GM12892 (cell line): ENCODE measurements at places on chromosomes 1 and 21.

GRCh38 chr1:232835166-232835565 lies 29.9 kb downstream of the MAP10 start:
- no peak for DNase-seq

DNA sequence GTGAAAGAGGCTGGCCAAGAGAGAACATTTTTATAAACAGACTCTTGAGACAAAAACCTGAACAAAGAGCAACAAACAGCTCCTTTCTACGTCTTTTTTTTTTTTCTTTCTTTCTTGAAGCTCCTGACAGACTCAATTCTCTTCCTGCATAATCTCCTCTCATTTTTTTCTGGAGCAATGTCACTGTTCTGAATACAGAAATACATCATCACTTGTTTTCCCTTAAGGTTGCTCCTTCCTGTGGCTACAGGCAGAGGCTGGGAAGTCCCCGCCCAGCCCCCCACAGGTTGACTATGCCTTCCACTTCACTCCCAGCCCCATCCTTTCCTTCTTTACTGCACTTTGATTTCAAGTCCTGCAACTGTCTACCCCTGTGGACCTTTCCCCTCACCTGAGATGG lies 46.1 kb downstream of the TNR start:
- DNase-seq = no peak

- DNase-seq = no peak
Observed at GRCh38 chr1:110475362-110476027, 24.5 kb downstream of the PROK1 start.

- no peak for DNase-seq
Observed at GRCh38 chr1:202998836-202999750, 8.1 kb upstream of the TMEM183A start.

DNA sequence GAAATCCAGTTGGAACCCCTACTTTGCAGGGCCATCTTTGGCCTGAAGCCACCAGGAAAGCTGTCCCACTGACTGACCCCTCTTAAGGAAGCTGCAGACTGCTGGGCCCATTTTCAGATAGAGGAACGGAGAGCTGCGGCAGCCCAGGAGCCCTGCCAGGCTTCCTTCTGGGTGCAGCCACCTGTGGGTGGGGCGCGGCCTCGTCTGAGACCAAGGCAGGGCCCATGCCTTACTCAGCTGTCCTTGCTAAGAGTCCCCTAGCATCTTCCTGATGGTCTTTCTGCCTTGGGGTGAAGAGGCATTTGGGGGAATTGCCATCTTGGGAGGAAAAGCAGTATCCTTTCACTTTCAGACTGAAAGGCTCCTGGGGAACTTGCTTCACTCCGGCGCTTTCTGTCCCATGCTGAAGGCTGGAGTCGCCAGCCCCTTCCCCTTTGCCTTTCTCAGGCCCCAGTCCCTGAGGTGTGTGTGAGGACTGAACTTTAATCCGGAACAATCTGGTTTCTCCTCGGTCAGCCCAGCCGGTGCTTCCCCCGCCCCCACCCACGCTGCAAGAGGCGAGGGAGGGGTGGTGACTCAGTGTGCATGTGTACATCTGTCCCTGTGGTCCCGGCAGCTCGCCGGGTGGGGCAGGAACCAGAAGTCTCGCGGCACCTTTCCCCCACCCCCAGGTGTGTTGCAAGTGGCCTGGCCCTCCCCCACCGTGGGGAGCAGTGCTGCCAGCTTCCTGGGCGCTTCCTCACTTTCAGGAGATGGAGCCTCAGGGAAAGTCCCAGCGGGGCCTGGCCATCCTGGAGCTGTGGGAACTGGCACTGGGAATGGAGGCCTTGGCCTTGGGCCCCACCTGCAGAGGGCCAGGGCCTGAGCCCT lies 5.1 kb downstream of the ZC3H12A start:
- DNase-seq = peak; percentile 87
